ENCODE measurements at places on chromosomes 1 and 21.

DNA sequence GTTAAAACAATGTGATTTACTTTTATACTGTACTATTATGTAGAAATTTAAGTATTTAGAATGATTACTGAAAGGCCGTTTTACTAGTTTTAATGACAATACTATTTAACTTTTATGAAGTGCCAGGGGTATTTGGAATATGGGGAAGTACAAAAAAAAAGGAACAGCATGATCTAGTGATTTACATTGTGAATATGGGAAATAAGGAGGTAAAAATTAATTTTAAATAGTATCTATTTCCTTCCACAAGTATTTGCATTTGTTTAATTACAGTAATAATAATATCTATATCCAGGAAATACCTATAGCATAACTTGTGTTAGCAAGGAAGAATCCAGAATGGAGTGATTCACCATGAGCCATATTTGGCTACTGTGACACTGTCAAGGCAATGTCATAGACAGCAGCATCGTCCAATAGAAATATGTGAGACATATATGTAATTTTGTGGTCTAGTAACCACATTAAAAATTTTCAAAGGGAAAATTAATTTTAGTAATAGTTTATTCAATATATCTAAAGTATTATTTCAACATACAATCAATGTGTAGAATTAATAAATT is 22.0 kb downstream of the CNST start:
- DNase-seq: no peak

- no peak for DNase-seq
Observed at GRCh38 chr1:12339396-12339795, 109.6 kb downstream of the VPS13D start.

- no peak for DNase-seq
Observed at GRCh38 chr21:46182548-46183336, 1.5 kb downstream of the SPATC1L start.

- no peak for DNase-seq
Observed at GRCh38 chr21:34967509-34968289, 81.4 kb downstream of the RUNX1 start.

DNA sequence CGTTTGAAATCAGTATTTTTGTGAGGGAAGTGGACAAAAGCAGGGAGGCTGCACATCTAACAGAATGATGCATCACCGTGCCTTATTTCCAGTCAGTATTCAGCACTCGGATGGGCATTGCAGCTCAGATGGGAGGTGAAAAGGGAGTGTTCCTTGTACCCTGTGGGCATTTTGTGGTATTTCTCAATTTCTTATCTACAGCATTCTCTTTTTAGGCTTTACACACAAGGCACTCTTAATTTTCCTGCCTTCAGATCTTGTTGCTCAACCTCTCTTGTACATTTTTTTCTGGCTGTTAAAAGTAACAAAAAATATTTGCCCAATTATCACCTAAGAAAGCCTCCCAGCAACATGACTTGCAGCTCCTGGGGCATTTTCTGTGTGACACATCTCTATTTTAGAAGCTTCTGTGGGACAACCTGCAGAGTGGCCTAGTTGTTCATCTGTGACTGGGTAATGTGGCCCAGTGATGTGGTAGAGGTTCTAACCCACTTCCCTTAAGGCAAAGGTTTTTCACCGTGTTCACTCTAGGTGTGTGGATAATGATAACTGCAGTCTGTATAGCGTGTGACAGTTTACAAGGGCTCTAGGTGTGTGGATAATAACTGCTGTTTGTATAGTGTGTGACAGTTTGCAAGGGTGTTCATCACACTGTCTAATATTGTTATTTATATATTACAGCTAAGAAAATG is 257.2 kb downstream of the PTGER3 start:
- DNase-seq: no peak
